ENCODE measurements at places on chromosomes 11 and 22.

- peak; percentile 36 for DNase-seq
These were observed 1048.4 kb downstream of the TBC1D22A start for GRCh38 chr22:47810505-47811500.

DNA sequence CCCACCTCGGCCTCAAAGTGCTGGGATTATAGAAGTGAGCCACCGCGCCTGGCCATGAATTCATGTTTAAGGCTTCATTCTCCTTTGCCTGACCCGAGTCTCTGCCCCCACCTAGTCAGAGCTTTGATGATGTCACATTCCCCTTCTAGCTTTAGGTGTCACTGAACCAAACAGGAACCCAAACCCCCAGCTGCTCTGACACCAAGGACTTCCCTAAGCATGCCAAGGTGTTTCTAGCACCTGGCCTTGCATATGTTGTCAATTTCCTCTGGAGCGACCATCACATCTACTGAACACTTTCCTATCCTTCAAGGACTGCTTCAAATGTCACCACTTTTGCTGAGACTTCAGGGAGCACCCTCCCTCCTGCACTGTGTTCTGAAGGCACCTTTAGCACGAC, 2.3 kb downstream of the F2 start:
- DNase-seq = no peak

DNA sequence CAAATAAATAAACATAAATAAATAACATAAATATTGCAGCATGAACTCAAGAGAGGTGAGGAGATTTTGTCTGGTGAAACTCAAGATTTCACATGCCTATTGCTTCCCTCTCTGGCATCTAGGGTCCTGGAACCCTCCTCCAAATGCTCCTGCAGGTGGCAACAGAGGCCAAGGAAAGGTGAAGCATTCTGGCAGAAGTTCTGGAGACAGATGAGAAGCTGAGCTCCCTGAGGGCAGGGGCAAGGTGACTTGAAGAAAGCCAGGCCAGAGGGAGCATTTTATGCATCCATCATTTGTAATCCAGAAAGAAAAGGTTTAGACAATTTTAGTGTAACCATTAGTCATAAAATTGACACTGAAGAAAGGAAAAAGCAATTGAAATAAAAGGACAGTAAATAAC, 64.9 kb downstream of the ENDOD1 start:
- DNase-seq = no peak

GRCh38 chr22:42887523-42888507, 30.7 kb upstream of the ARFGAP3 start:
- DNase-seq = no peak

- no peak for DNase-seq
These were observed 507.4 kb upstream of the RAG2 start for GRCh38 chr11:37105427-37105826.

- DNase-seq = no peak
These were observed 25.4 kb downstream of the MMP20 start for GRCh38 chr11:102599642-102600261.

GRCh38 chr11:134639586-134640330, 227.7 kb upstream of the B3GAT1 start:
- no peak for DNase-seq

- DNase-seq = no peak
These were observed 43.5 kb upstream of the CYP2D6 start for GRCh38 chr22:42174062-42174461.

DNA sequence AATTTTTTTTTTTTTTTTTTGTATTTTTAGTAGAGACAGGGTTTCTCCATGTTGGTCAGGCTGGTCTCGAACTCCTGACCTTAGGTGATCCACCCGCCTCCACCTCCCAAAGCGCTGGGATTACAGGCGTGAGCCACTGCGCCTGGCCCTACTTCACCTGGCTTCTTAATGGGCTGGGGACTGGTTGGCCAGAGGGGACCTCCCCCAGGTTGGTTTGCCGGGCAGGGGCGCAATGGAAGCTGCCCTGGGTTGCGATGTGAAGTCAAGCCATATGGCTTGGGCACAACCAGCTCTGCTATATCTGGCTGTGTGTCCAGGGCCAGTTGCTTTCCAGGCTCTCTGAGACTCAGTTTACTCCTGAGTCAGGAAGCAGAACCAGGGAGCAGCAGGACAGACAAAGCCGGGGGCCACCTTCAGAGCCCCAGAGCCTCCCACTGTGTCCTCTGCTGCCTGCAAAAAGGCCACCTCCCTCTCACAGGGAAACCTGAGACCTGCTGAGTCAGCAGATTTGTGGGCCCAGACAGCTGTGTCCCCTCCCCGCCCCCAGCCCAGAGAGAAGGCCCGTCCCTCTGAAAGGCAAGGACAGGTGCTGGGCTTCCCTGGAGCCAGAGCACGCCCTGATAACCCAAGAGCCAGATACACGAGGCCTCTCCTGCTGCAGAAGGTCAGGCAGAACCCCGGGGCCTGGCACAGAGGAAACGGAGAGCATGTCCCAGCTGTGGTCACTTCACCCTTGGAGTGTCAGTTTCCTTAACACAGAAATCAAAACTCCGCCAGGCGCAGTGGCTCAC, 29.2 kb upstream of the DAGLA start:
- no peak for DNase-seq

DNA sequence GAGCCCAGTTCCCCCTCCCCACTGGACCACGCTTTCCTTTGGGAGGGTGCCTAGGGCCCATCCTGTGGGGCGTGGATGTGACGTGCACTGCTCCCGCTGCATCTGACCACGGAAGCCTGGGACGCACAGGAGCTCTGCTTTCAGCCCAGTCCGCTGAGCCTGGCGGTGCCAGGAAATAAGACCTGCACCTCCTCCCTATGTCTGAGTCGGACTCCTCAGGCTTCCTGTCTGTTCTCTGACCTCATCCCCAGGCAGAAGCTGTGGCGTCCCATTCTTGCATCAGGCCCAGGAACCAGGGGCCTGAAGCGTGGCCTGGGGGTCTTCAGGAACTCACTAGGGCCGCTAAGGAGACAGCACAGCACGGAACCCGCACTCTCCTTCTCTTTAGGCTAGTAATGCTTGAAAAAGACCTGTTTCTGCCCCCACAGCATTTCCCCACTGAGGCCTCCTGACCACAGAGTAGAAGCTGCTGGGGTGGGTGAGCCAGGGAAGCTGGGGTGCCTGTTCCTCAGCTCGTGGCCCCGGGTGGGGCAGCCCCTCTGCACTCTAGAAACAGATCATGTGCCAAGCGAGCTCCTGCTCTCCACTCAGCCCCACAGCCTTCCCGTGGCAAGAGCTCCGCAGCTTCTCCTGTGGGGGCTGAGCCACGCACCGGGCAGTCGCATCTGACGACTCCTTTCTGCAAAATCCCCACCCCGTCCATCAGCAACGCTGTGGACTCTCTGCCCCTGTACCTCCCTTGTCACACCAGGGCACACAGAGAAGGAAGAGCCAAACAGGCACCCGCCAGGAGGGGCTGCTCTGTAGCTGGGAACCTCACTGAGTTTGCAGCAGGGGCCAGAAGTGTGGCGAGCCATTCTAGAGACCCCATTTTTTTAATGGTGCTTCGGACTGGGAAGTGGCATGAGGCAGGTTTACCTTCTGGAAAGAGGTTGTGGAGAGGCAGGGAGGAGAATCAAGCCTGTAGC, 22.6 kb downstream of the MOV10L1 start:
- DNase-seq = no peak

DNA sequence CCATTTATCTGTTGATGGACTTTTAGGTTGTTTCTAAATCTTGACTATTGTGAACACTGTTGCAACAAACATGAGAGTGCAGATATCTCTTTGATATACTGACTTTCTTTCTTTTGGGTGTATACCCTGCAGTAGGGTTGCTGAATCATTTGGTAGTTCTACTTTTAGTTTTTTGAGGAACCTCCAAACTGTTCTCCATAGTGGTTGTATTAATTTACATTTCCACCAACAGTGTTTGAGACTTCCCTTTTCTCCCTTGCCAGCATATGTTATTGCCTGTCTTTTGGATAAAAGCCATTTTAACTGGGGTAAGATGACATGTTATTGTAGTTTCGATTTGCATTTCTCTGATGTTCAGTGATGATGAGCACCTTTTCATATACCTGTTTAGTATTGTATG, 330.0 kb downstream of the DDX10 start:
- DNase-seq = no peak

GRCh38 chr11:117313828-117314768, 2.0 kb downstream of the BACE1 start:
- DNase-seq = no peak

GRCh38 chr11:31820438-31820818, 9.3 kb upstream of the PAX6 start:
- DNase-seq = no peak

DNA sequence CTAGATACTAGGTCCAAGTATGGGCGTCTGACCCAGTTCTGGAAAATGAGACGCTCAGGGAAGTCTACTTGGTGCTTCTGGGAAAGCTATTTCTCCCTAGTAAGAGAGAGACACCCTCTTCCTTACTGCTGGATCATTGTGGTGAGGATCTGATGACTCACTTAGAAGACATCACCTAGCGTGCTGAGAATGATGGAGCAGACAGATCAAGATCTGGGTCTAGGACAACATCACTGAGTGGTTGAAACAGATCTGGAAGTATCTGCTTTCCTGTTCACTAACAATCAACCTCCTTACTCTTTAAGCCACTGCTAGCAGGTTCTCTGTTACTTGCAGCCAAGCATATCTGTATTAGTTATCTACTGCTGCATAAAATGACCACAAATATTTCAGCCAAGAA, 38.3 kb upstream of the HMGXB4 start:
- DNase-seq = no peak

DNA sequence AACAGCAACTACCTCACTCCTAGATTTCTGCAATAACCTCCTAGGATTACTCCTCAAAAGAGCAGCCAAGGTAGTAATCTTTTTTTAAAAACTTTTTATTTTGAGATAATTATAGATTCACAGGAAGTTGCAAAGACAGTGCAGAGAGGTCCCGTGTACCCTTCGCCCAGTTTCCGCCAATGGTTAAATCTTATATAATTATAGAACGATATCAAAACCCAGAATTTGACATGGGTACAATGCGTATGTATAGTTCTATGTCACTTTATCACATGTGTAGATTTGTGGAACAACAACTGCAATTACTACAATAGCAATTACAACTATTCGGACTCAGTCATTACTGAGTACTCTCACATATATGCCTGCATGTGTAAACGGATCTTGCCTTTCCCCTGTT, 94.8 kb upstream of the APOA1 start:
- DNase-seq = no peak

- DNase-seq = peak; percentile 28
These were observed 216.5 kb downstream of the BARX2 start for GRCh38 chr11:129592191-129592590.

DNA sequence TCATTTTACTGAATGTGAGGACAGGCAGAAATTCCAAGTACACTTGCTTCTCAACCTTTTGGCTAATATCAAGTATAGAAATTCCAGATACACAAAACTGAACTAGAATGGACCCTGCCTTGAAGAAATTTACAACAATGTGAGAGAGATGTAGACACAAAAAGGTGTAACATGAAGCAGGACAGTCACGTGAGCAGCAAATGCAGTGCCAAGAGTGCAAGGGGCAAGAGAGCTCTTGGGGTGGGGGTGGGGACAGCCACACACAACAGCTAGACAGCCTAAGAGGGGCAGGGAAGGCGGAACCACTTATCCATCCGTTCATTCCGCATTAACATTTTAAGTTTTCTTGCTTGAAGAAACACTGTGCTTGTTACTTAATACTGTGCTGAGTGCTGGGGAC, 28.9 kb downstream of the PLEKHA7 start:
- no peak for DNase-seq

GRCh38 chr11:11252403-11252802, 100.6 kb downstream of the CSNK2A3 start:
- no peak for DNase-seq

DNA sequence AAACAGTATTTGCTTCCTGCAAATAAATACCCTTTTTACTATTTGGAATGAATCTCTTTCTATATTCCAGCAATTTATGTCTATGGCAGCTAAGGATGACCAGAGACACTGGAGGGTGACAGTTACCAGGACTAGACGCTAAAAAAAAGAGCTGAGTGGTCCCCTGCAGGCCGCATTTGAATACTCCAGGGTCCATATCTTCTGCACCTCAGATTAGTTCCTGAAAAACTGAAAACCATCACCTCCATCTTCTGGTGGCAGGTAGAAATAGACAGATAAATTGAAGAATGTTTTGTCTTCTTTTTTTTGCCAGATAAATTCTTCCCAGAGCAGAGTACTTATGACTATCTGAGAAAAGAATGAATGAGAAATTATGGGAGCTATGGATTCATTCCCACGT, 145.6 kb downstream of the CSNK2A3 start:
- DNase-seq = no peak

- DNase-seq = no peak
These were observed 26.0 kb upstream of the LRRC10B start for GRCh38 chr11:61482513-61482912.

DNA sequence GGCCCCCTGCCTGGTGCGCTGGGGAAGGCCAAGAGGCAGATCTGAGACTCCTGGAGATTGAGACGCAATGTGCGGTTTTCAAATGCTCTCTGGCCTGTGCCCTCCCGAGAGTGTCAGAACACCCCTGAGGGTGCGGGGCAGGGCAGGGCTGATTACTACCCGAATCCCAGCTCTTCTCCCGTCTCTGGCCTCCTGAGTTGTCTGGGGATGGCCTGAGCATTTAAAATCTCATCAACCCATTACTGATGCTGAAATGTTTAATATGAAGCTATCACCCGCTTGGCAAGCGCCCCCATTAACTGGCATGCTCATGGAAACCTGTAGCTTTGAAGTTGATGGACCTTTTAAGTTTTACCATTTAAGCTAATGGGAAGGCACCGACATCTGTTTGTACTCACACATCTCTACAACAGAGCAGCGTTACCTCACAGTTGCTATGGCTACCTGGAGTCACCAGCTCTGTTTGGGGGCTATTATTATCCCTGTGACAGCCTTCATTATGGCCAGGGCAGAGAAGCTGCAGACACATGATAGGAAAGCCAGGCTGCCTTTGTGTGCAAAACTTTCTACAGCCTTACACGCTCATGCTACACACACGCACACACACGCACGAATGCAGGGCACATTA, 3.6 kb upstream of the MB start:
- no peak for DNase-seq

DNA sequence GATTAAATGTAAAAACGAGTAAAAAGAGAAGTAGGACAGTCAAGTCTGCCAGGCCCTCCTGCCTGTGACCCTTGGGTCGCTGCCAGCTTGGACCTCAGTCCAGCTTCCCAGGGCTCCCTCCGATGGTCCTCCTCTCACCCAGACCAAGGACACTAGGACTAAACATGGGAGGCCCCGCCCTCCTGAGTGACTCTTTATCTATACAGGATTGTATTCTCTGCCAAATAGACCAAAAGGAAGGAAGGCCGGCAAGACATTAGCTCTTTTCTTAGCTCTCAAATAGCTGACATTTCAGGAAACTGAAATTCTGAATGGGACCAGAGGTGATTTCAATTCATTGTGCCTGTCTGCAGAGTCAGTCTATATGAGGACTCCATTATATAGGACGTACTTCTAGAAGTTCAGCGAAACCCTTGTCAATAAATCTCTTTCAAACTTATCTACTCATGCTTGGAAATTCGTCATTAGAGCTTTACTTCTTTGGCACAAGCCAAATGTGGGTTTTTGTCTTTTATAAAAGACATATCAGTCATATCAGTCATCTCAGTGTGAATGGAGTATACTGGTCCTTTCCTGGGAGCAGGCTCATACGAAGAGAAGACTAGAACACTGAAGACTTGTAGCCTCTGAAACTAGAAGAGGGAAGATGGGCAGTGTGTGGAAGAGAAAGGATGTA, 28.5 kb downstream of the ADORA2A start:
- DNase-seq = peak; percentile 75

Measured in right atrium auricular region (tissue), 2 donors.